ENCODE measurements at places on chromosomes 16 and 17.

- DNase-seq: no peak
These were observed 177.8 kb upstream of the GSE1 start for GRCh38 chr16:85435286-85435685.

- no peak for DNase-seq
These were observed 17.2 kb downstream of the TMEM114 start for GRCh38 chr16:8572919-8573724.

GRCh38 chr17:82881900-82882714, 42.3 kb upstream of the ZNF750 start:
- DNase-seq: no peak

GRCh38 chr17:82334622-82335394, 1.2 kb upstream of the SECTM1 start:
- DNase-seq: peak; percentile 31

DNA sequence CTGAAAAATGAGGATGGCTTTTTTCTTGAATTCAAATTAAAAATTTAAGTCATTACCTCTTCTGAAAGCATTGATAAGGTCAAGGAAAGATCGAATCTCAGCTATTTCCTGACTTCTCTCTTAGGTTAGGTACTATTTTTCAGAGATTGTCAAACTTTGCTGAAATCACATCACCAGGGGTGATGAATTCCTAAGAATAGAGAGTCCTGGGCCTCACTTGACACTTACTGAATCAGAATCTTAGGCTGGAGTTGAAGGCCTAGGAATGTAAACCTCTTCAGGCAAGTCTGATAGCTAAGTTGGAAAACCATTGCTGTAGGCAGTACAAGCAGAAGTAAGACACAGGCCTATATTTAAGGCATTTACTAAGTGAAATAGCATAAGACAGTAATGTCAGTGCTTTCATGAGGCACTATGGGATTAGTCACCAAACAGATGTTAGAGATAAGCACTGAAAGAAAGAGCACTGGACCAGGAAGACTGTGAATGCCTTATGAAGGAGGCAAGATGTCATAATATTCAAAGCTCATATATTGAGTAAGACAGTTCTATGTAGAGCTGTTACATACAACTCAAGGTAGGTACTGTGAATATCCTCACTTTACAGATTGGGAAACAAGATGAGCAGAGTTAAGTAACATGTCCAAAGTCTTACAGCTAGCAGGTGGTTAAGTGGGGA, 21.5 kb downstream of the DCAF7 start:
- no peak for DNase-seq
